ENCODE measurements at places on chromosomes 11 and 22. TPM values are rescaled to one million over a fixed set of nuclear protein-coding genes. Genes with fewer than 3 reads are reported as not detected.
A peak's percentile ranks its signal among the peaks of the same experiment; 100 is the strongest.

The ARHGAP8 gene
- 2.1 TPM for total RNA-seq

The P2RY6 gene
- not detected for total RNA-seq

- H3K4me1 ChIP-seq, result no peaks in the 10 kb centered on the region
- no peaks in the 10 kb centered on the region for H3K36me3 ChIP-seq
- no peak overlapping the region for H3K4me3 ChIP-seq
- H3K27me3 ChIP-seq, result no peaks in the 10 kb centered on the region
These were observed 292.3 kb upstream of the SYN3 start for GRCh38 chr22:33350491-33350890.

- DNase-seq, result peak; percentile 28
- H3K4me3 ChIP-seq, result peak overlapping the region; percentile 80
- peaks cover 12% of the 10 kb centered on the region for H3K36me3 ChIP-seq
These were observed 1.6 kb upstream of the MAP4K2 start for GRCh38 chr11:64804346-64805210.

DNA sequence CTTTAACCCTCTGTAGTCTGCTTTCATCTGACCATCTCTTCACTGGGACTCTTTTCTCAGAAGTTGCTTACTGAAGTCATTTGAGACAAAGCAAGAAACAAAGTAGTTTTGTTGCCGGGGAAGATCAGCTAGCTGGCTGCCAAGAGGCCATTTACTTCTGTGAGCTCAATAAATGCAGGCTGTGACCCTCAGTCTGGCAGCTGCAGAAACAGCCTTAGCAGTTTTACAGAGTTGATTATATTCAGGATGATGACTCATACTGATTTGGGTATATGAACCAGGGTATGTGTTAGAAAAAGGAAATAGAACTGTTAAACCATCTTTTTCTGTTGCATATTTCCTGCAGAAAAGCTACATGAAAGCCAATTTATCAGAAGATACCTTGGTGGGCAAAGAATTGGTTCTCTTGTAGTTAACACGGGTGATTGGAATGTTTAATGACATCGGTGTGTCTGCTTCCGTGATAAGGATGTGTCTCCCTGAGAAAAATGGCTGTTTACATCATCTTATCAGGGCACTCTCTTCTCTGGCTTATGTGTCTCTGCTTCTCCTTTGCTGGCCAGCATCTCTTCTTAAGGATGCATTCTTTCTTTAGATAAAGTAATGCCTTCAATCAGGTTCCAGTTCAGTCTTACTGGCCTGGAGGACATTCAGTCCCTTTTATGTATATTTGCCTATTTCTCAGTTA, 18.5 kb downstream of the FIBIN start:
- DNase-seq, result no peak
- H3K27me3 ChIP-seq, result no peaks in the 10 kb centered on the region
- no peaks in the 10 kb centered on the region for H3K36me3 ChIP-seq
